ENCODE measurements at places on chromosomes 1 and 21. TPM values are rescaled to one million over a fixed set of nuclear protein-coding genes. Genes with fewer than 3 reads are reported as not detected.

KCNJ10 gene
- not detected for total RNA-seq

CD48 gene
- total RNA-seq = not detected

DNA sequence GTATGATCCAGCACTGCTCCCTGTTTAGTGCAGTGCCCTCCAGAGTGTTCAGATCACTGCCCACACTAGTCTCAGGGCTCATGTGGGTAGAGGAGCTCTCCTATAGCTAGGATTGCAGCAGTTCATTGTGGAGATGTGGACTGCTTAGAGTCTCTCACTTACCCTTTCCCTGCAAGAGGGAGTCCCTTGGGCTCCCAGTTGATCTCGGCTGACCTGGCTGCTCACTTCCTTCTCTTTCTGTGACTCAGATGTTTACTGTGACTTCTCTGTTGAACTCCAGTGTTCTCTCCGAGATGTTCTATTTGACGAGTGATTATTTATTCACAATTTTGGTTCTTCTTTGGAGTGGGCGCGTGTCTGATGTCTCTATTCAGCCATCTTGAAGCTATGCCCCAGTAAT lies 141.9 kb downstream of the PTBP2 start:
- DNase-seq = no peak

DNA sequence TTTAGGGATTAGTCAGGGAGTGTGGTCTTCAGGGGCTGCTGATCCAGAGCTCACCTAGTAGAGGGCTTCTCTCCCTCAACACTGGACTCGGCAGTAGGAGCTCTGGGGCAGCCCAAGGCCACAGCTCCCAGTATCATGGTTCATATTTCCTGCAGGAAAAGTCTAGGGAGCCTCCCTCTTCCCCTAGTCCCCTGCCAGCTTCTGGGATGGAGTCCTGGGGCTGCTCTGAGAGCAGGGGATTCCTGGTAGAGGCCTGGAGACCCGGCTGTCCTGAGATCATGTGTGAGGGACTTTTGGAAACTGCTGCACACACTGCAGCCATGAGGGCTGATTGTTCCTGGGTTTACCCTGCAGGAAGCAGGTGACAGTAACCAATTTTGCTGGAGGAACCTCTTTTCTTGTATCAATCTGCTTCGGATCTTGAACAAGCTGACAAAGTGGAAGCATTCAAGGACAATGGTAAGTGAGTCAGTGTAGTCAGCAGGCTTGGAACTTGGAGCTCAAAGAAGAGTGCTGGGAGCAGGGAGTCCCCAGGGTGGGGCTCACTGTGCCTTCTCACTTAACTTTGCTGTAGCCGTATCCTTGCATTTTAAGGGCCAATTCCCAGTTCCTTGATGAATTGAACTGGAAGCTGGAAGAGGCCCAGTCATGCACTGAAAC lies 16.3 kb downstream of the STRIP1 start:
- DNase-seq = peak; percentile 13

DNA sequence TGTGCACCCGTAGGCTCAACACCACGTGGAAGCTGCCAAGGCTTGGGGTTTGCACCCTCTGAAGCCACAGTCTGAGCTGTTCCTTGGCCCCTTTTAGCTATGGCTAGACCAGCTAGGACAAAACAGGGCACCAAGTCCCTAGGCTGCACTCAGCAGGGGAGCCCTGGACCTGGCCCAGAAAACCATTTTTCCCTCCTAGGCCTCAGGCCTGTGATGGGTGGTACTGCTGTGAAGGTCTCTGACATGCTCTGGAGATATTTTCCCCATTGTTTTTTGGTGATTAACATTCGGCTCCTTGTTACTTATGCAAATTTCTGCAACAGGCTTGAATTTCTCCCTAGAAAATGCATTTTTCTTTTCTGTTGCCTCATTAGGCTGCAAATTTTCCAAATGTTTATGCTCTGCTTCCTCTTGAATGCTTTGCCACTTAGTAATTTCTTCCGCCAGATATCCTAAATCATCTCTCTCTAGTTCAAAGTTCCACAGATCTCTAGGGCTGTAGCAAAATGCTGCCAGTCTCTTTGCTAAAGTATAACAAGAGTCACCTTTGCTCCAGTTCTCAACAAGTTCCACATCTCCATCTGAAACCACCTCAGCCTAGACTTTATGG lies 69.0 kb upstream of the KRTAP19-8 start:
- peak; percentile 25 for DNase-seq

GRCh38 chr1:165476776-165477175 lies 31.9 kb upstream of the RXRG start:
- no peak for DNase-seq

Data from IMR-90 (cell line).